ENCODE measurements at places on chromosomes 5 and 9.

DNA sequence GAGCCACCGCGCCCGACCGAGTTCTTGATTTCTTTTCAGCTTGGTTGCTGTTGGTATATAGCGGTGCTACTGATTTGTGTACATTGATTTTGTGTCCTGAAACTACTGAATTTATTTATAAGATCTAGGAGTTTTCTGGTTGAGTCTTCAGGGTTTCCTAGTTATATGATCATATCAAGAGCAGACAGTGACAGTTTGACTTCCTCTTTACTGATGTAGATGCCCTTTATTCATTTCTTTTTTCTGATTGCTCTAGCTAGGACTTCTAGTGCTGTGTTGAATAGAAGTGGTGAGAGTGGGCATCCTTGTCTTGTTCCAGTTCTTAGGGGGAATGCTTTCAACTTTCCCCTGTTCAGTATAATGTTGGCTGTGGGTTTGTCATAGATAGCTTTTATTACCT lies 17.4 kb upstream of the LRRC19 start:
- DNase-seq, result no peak

GRCh38 chr5:93607367-93608258 lies 24.6 kb downstream of the NR2F1 start:
- no peak for DNase-seq

DNA sequence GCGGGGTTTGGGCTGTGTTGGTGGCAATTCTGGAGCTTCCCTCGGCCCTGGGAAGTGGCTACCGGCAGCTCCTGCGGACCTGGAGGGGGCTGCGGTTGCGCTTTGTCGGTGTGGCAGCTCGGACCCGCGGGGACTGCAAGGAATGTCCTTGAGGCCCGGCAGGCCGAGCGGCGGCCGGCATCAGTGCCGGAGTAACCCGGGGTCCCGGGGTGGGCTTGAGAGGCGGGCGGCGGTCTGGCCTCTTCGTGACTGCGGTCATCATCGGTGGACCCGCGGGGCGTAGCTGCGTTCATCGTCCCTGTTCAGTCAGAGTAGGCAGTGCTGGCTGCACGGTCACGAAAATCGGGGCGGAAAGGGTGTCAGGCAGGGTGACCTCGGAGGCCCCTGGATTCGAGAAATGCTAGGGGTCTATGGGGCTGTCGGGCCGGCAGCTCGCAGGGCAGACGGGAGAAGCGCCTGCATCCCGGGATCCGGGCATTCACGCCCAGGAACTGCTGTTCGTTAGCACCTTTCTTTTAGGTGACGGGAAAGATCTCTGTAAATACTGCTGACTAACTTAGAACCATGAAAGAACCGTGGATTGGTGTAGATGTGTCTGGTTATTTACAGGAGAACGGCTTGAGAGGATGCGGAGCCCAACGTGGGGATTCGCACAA lies 474 bp downstream of the HMGCR start:
- DNase-seq, result peak; percentile 36

DNA sequence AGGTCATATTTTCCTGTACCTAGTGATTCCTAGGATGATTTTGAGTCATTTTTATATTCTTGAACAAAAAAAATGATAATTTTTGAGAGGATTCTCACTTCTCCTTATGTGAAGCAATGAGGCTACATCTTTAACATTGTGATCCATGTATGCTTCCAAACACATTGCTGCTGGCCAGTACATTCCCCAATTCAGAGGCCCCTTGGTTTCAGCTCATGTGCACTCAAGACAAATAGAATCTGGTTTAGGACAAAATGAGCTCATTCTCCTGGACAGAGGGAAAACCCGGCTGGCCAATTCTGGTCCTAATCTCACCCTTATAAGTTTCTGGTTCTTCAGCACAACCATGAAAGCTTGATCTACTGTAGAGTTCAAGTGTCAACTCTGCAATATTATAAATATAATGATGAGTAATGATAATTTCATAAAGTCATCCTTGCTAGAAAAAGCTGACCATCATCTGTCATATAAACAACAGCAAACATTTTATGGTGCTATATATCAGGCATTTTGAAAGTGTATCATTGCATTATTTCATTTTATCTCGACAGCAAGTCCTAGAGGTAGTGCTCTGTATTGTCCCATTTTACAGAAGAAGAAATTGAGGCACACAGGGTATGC lies 139.1 kb upstream of the ZNF366 start:
- no peak for DNase-seq

GRCh38 chr5:180642181-180642775 lies 7.1 kb downstream of the FLT4 start:
- no peak for DNase-seq

DNA sequence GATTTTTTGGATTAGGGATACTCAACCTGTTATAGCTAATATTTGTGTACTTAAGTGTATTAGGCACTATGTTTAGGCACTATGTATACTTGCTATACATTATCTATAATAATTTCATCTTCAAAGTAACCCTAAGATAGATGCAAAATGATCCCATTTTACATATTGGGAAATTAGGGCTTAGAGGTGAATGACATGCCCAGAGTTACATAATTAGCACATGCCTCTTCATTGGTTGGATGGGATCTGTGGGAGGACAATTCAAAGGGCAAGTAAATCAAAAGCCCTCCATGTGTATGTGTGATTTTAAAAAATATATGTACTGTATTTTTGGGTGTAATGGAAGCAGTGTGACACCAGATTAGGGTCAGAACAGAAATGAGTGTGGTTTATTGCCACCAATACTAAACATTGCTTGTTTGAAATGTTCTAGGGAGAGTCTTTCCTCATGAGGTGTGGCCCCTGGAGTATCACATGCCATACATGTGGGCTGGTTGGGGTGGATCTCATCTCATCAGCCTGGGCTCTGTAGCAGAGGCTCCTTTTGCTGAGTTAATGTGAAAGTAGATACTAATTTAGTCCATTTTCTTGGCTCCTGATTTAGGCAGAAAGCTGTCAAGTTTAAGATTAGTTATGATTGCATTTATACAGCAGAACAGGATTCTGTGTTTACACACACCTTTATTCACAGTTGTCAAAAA lies 5.5 kb downstream of the C9orf85 start:
- DNase-seq, result no peak

DNA sequence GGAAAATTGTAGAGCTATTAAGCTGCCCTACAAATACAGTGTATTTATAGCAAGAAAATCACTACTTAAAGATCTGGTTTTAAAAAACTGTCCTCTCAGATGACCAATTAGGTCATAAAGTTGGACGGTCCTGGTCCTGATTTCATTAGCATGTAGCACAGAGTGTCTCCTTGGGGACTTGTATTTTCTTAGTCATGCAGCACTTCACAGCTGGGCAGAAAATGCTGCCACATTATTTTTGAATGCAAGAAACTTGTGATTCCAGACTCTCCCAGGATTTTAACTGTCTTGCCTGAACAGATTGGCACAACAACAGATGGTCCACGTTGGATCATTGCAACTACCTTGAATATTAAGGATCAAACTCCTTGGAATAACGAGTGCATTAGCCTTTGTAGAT lies 348.1 kb upstream of the SGCD start:
- no peak for DNase-seq

GRCh38 chr9:126400571-126400970 lies 73.9 kb downstream of the MVB12B start:
- no peak for DNase-seq

- no peak for DNase-seq
Observed at GRCh38 chr9:117574099-117574498, 130.1 kb upstream of the TLR4 start.

DNA sequence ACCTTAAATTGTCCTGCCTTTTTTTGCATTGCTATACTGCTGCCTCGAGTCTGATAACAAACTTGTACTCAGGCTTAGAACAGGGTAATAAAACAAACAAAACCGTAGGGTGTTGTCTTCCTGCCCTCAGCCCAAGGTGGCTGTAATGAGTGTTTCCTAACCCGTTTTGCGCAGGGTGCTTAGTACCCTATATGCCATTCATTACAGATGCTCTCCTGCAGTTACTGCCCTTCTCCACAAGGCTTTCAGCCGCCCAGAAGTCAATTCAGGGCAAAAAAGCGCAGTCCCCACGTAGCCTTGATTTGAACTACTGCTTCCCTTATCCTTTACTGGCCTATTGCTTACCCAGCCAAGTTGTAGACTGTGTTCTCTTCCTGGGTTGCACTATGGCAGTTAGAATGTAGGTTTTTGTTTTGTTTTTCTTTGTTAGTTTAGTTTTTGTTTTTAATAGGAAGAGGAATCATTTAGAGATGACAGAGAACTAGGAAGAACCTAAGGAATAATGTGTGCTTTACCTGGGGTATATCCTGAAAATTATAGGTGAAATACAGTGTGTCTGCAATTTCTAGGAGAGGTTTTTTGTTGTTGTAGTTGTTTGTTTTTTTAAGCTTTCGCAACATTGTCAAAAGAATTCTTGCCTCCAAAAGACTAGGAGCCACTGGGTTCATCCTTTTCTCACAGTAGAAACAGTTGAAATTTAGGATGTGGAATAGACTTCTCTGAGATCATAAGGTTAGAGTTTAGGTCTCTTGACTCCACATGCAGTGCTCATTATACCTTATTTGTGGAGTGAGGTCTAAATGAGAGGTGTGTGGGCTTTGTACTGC lies 1.3 kb downstream of the HMGXB3 start:
- peak; percentile 42 for DNase-seq

DNA sequence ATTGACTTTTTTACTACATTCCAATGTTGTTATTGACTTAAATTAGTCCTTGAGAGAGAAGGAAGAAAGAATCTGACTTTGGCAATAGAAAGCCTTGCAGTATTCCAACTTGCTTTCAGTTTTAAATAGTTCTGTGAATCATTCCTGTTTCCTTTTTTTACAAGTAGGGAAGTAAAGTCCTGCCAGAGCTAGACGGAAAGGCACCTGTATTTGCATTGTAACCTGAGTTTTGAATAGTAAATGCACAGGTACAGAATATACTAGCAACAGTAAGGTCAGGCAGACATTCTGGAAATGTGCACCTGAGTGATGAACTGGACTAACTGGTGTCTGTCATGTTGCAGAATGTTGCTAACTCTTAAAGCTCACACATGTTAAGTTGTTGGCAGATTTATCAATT lies 100.9 kb downstream of the PRKACG start:
- DNase-seq, result no peak

- DNase-seq, result no peak
Observed at GRCh38 chr9:135309763-135310125, 169.8 kb upstream of the PPP1R26 start.

DNA sequence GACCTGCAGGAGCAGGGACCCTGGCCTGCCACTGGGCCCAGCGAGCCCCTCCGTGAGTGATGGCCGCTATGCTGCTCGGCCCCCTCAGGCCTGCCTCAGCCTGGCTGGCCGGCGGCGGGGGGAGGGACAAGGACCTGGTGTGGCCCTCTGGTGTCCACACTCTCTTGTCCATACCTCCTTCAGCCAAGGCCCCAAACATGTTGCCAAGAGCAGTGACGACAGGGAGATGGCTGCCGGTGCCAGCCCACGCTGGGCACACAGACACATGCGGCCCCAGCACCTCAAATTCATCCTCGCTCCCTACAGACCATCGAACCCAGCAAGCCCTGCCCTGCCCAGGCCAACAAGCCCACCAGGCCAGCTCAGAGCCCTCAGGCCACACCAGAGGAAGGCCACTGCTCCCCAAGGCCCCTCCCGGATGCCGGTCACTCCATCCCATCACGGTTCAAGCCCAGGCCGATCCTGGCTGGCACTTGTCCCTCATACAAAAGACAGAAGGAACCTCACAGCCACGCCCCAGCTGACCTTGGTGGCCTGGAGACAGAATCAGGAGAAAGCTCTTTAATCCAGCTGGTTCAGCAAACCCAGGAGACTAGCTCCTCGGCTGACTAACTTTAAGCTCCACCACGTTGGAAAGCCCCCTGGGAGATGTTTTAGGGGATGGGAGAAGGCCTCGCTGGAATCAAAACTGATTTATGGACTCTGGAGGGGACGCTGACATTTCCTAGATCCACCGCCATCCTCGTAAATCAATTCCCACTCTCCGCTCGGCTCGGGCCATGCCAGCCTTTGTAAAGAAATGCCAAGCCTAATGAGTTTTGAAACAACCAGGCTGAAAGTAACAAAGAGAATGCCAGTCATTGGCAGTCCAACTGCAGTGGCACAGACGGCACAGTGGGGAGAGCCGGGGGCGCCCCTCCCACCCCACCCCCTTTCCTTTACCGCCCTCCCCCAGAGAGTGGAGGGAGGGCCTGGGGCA lies 84.9 kb downstream of the VAV2 start:
- no peak for DNase-seq

GRCh38 chr5:80713631-80714030 lies 58.8 kb upstream of the DHFR start:
- no peak for DNase-seq

DNA sequence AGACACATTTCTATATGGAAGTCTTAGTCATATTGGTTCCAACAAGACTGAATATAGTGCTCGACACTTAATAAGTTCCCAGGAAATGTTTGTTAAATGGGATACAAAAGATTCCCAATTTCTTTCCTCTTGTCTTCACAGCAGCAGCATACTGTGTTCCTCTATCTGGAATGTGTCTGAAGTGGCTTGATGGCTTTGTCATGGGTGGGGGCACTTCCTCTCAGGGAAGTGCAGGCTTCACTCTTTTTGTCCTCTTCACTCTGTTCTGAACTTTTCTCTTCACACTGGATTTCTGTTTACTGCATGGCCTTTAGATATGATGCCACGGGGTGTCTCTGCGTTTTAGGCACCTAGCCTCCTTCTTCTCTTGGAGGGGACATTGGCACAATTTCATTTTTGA lies 127.7 kb upstream of the C9orf72 start:
- no peak for DNase-seq

- no peak for DNase-seq
Observed at GRCh38 chr5:50667023-50667652, 701 bp downstream of the PARP8 start.

DNA sequence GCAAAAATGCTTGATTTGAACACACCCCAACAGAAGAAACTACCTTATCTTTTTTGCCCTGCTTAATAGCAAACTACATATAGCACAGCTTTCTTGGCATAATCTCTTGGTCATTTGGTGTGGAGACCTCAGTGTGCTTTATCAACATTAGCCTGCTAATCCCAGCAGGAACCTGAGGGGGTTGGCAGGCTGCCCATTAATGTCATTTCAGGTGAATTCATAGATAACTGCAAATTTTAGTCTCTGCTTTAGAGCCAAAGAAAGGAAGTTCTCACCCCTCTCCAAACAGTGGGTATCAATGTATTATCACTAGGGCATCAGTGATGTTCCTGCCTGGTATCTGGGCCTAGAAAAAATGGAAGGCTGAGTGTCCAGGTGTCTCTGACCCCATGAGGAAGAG lies 489.0 kb downstream of the NTRK2 start:
- no peak for DNase-seq

All from stimulated activated CD4-positive, alpha-beta T cell treated with anti-CD3 and anti-CD28 coated beads, Interleukin-4, amount 100 ng/mL, for 1 hour (primary cell).